H9 (cell line): ENCODE measurements at places on chromosomes 7 and 10. TPM values are rescaled to one million over a fixed set of nuclear protein-coding genes. Genes with fewer than 3 reads are reported as not detected.

DNA sequence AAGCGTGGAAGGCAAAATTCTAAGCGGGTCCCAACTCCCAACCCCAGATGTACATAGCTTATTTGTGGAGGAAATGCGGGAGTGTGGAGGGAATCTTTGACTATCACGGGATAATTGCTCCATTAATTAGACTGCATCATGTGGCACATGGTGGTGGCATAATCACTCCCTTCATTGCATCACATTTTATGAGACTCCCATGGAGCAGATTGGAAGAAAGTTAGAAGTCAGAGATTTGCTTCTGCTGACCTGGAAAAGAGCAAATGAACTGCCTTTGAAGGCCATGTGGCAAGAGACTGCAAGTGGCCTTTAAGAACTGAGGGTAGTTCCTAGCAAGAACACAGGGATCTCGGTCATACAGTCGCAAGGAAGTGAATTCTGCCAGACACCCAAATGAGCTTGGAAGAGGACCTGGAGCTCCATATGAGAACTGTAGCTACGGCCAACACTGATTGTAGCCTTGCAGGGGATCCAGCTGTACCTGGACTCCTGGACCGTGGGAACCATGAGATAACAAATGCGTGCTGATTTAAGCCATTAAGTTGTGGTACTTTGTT, 37.1 kb upstream of the ITGB1 start:
- DNase-seq: no peak

DNA sequence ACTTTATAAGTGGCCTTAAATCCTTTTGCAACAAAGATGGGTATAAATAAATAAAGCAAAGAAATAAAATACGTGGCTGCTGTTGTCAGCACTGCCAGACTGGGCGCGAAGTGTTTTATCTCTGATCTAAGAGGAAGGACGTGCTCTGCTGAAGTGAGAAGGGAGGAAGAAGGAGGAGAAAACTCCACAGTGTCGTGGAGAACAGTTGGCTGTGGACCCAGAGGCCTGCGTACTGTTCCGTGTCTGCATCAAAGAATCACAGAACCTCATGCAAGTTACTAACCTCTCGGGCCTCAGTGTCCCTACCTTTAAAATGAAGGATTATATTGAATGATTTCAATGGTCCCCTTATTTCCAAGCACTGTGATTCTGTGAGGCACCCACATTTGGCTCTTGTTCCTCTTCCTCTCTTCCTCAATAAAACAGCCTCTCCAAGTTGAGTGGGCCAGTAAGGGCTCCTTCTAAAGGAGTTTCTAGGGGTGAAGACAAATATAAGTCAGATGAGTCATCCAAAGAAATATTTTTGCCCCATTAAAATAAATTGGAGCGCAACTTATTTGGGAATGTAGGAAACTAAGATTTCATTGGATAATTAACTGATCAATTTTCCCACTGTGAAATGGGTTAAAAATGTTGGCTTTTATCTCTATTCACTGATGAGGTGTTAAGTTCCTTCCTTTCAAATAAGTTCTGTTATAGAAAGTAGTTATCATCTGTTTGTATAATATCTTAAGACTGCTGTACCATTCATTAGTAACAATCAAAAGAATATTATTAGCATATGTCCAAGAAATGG, 126.9 kb upstream of the EFCAB10 start:
- DNase-seq: no peak

DNA sequence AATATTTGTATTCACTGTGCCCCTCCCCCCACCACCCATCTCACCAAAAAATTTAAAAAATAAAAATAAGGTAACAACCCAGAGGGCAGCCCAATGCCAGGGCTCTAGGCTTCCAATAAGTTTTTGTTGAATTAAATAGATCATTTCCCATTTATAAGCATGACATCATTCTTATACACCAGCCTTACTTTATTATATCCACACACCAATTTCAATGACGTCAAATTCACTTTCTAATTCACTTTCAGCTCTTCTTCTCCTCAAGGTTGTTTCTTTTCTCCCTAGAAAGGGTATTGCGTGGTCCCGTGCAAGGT, 1.2 kb upstream of the DKK1 start:
- DNase-seq: no peak

GRCh38 chr10:31557854-31558253, 238.8 kb downstream of the ZEB1 start:
- no peak for DNase-seq

- DNase-seq: peak; percentile 71
These were observed 15.2 kb downstream of the FAM20C start for GRCh38 chr7:207418-208129.

DNA sequence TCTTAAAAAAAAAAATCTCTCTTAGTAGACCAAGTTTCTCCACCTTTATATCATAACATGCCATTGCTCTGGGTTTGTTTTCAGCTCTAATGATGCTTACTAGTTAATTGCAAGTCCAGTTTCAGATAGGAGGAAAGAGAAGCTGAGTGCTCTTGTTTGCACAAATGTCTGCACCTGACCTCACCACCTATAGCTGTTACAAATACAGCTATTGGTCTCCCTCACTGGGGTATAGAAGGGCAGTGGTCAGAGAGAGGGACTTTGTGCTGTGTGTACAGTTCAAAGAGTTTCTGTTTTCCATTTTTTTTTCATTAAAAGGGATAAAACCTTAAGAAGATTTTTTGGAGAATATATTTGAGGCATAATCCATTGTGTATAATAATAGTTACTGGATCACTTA, 52.7 kb downstream of the TAS2R16 start:
- DNase-seq: no peak

DNA sequence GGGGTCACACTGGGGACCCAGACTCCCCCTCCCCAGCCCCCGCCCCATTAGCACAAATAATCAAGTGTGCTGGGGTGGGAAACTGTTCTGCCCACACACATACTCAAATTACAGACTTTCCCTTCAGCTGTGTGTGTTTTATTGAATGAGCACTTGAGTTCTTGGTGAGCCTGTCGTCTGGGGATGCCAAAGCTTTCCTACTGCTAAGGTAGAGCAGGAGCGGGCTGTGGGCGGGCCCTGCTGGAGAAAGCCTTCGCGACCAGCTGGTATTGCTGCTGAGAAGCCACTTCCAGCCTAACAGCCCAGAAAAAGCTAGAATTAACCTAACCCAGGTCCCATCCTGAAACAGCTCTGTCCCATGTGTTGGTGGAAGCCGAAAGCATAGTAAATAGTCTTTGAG, 87.0 kb upstream of the KMT2E start:
- DNase-seq: peak; percentile 65

GRCh38 chr10:130218936-130219335, 82.7 kb downstream of the GLRX3 start:
- DNase-seq: peak; percentile 20

DNA sequence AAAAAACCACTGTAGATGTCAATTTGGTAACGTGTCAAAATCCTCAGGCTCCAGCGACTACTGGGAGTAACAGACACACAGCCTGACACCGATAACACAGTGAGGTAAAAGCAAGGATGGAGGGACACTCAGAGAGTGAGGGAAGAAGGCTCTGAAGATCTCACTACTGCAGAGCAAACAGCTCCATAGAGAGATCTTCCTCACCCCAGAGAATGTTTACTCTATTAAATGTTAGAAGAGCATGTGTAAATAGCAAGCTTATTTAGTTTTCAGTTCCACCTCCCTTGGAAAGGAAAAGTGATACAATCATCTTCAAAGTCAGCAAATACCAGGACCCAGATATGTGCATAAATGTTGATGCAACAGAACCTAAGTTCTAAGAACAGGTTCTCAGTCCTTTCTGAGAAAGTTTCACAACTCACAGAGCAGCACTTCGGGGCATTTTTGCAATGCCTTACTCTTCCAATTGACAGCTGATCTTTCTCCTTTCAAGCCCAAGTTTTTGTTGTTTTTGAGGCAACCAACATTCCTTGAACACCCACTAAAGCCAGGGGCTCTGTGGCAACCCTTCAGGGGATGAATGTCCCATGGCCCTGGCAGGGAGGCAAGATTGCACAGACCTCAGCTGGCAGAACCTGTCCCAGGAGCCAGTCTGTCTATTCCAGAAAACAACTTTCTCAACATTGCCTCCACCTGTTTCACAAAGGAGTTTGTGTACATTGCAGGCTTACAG, 177.4 kb downstream of the SFMBT2 start:
- no peak for DNase-seq

GRCh38 chr10:131933016-131933695, 32.3 kb downstream of the PPP2R2D start:
- DNase-seq: no peak

- DNase-seq: no peak
These were observed 51.5 kb upstream of the OPALIN start for GRCh38 chr10:96410296-96410695.

GRCh38 chr7:150358988-150359621, 9.5 kb upstream of the REPIN1 start:
- no peak for DNase-seq

DNA sequence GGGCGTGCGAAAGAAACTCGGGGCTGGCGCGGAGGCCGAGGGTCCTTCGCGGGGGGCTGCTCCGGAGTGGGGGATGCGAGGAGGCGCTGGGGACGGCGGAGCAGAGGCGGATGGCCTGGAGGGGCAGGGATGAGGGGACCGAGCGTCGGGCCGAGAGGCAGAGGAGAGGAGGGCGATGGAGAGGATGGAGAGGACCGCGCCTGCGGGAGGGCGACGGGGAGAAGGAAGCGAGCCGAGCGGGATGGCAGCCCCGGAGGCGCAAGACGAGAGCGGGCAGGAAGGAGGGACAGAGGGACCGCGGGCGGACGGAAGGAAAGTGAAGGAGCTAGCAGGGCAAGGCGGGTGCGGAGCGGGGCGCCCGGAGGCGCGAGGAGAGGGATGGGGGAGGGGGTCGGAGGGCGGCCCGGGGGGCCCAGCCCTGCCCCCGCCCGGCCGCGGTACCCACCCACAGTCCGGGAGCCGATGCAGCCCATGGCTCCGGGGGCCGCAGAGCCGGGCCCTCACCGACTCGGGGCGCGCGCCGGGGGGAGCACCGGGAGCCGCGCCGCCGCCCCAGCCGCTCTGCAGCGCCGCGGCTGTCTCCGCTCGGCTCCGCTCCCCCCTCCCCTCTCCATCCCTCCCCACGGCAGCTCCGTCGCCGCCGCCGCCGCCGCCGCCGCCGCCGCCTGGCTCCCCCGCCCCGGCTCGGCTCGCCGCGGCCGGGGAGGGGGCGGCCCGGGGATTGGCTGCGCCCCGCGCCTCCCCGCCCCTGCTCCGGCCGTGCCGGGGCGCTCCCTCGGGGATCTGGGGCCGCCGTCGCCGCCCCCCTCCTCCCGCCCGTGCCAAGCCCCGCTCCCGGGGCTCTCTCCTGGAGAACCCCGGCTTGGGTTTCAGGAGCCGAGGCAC, at the start of gene FAM131B:
FAM131B (minus strand) TSS at position 583 of the 885 bp plus-strand sequence; CDS start at position 473, 110 bp downstream.
- peak; percentile 39 for DNase-seq

GRCh38 chr10:110840225-110840922, 31.4 kb upstream of the PDCD4 start:
- no peak for DNase-seq

GRCh38 chr10:99450624-99451498, 20.4 kb upstream of the GOT1 start:
- DNase-seq: no peak

DNA sequence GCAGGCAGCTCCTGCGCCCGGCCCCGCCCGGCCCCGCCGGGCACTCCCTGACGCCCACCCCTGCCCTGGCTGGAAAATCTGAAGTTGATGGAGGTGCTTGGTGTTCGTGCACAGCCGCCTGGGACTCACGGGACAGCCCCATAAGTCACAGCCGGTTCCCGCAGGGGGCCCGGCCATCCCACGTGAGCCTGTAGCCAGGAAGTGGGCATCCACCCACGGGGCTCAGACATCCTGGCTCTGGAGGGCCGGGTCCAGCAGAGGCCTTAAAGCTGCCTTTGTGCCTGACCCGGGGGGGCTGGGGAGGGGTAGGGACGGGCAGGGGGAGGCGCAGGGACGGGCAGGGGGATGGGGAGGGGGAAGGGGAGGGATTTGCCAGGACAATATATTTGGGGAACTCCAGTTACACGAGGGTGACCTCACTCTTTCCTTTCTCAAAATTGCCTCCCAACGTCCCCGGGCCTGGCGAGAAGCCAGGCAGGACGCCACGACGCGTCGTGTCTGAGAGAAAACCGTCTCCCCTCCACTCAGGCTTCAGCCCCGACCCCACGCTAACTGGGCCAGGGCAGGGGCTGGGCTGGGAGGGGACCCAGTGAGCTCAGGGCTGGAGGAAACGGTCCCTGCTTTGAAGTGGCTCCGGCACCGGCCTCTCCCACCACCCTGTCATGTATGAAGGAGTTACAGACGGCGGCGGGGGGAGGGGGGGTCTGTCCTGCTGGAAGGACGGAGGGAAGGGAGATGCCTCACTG, 82.1 kb upstream of the PDGFA start:
- DNase-seq: no peak

DNA sequence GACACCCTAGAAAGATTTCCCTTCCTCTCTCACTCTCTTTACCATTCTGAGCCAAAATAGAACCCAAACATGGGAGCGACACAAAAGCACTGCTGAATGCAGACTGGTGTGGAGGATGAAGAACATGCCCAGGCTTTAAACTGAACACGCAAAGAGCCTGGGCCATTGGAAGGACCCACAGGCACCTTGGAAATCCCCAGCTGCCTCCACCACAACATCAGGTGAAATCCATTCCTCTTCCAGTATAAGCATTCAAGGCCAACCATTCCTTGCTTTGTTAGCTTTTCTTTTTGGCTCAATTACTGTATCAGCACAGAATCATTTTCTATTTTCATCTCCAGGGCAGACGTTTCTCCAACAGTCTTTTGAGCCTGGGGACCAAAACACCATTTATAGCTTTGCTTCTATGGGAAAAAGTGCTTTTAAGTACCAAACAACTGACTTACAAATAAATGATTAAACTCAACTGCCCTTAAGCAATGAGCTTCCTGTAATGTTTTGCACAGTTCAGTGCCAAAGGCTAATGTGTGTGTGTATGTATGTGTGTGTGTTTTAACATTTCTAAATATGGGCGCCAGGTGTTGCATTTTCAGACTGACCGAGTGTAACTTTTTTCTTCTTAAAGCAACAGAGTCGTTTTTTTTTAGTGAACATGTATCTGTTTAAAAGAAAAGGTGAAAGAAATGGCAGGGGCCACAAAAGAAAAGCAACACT, 16.2 kb upstream of the BLNK start:
- no peak for DNase-seq

DNA sequence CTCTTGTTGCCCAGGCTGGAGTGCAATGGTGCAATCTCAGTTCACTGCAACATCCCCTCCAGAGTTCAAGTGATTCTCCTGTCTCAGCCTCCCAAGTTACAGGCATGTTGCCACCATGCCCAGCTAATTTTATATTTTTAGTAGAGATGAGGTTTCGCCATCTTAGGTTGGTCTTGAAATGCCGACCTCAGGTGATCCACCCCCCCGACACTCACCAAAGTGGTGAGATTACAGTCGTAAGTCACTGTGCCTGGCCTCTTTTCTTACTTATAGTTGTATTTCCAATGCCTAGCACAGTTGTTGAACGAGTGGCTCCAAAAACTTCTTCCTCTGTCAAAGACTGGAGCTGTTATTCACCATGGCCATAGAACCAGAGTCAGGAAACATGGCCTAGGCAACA, 6.7 kb downstream of the RNF216 start:
- no peak for DNase-seq

- DNase-seq: no peak
These were observed 95.9 kb downstream of the CUBN start for GRCh38 chr10:17033529-17034260.

RBAK gene
- 18.5 TPM in 2 replicates for total RNA-seq

NACAD gene
- total RNA-seq: 6.4 and 8.0 TPM in 2 replicates

GIMAP6 gene
- not detected in 2 replicates for total RNA-seq

SUV39H2 gene
- 59.7 and 62.6 TPM in 2 replicates for total RNA-seq

WAPL gene
- 57.3 and 61.4 TPM in 2 replicates for total RNA-seq

HABP2 gene
- total RNA-seq: not detected in 2 replicates

NEUROD6 gene
- total RNA-seq: not detected in 2 replicates

AEBP1 gene
- 49.1 and 49.3 TPM in 2 replicates for total RNA-seq

GPR22 gene
- not detected in 2 replicates for total RNA-seq

TCERG1L gene
- 3.3 and 3.5 TPM in 2 replicates for total RNA-seq

TPK1 gene
- 3.1 and 4.2 TPM in 2 replicates for total RNA-seq

DRGX gene
- total RNA-seq: not detected in 2 replicates

STEAP1B gene
- total RNA-seq: 3.2 and 4.0 TPM in 2 replicates
